Fibroblast of the aortic adventitia (primary cell): ENCODE measurements at places on chromosomes 5 and 9. TPM values are rescaled to one million over a fixed set of nuclear protein-coding genes. Genes with fewer than 3 reads are reported as not detected.

GRCh38 chr5:72441862-72442540, 65.2 kb downstream of the ZNF366 start:
- DNase-seq: peak; percentile 90

DNA sequence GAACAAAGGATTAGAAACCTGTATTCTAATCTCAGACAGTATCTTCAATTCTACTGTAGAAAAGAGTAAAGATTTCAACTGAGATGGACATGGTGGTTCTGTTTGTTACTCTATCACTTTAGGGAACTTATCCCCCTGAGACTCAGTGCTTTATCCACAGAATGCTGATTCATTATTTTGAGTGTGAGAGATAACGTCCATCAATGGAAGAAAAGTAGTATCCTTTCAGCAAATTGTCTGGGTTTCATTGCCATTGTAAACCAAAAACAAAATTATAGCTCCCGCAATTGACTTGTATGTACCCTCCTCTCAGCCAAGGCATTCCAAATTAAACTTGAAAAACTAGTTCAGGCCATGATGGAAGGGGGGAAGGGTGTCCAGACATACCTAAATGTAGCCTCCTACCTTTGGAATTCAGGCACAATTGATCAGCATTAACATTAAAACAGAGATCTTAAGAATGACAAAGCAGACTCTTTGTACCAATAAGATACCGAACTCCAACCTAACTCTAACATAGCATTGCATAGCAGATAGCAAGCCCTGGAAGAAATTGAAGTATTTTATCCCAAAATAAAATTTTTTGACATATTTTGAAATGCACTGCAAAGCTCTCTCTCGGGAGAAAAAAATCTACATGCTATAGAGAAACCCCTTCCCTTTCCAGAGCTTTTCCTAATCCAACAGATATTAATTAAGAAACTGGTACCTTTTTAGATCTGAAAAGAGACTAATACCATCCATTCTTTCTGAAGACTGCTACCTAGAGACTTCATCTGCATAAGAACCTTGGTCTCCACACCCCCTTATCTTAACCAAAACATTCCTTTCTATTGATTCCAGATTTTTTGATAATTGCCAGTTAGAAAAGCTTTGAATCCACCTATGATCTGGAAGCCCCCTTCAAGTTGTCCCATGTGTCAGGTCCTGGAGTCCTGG, 1055.7 kb downstream of the PTPRD start:
- no peak for DNase-seq

GRCh38 chr9:109115931-109116526, 3.7 kb downstream of the TMEM245 start:
- DNase-seq: peak; percentile 65

DNA sequence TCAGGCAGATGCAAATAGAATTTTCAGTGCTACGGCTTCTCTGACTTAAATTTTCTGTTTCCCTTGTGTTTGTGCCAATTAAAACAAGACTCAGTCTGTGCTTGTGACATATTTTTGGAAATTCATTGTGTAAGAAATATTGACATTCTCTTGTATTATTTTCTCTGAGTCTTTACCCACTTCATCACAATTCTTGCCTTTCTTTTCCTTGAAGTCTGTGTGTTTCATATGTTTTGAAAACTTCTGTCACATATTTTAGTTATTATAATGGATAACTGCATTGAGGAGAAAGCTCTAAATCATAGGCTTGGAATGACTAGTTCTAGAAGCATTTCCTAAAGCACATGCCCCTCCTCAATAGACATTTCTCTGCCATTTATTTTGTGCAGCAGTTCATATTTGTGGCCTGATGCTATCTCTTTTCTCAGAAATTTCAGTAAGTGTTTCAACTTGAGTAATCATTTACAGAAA, 206.6 kb downstream of the PALM2AKAP2 start:
- DNase-seq: peak; percentile 98

GRCh38 chr9:120397453-120397852, 182.5 kb downstream of the CDK5RAP2 start:
- DNase-seq: no peak

- peak; percentile 4 for DNase-seq
Measured at GRCh38 chr5:129971714-129972113, 67.4 kb downstream of the CHSY3 start.

DNA sequence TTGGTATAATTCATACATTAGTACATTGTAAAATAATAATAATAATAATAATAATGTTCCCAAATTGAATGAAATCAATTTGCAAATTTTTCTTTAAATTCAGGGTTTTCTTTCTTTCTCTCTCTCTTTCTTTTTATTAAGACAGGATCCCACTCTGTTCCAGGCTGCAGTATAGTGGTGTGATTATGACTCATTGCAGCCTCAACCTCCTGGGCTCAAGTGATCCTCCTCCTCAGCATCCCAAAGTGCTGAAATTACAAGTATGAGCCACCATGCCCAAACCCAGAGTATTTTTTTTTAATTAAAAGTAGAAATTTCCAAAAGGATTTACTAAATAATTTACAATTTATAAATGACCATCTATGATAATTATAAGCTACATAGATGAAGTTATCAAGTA, 117.7 kb downstream of the HOMER1 start:
- DNase-seq: peak; percentile 4

- DNase-seq: no peak
Measured at GRCh38 chr5:75361310-75361709, 24.3 kb downstream of the HMGCR start.

The CCL19 gene
- total RNA-seq: not detected in 2 replicates

DNA sequence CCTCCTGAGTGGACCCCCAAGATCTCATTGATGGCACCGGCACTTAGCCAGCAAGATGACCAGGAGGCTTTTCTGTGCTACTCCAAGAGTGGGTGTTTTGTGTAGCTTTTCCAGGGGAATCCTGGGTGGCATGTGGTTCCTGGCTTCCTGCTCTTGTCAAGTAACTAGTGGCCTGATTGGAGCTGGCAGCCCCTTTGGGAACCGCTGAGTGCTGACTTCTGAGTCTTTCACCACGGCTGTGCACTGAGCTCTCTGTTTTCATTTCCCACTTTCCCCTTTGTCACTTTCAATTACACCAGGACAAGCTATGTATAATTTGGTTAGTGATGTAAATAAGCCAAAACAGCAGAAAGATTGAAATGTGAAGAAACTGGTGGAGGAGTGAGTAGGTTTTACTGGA, 255.4 kb downstream of the GOLPH3 start:
- no peak for DNase-seq
